ENCODE measurements at places on chromosomes 16 and 17.
A peak's percentile ranks its signal among the peaks of the same experiment; 100 is the strongest.

- DNase-seq, result peak; percentile 49
Observed at GRCh38 chr17:81665205-81666091, 957 bp downstream of the OXLD1 start.

- peak; percentile 68 for DNase-seq
Observed at GRCh38 chr17:15076991-15077663, 188.0 kb downstream of the PMP22 start.

DNA sequence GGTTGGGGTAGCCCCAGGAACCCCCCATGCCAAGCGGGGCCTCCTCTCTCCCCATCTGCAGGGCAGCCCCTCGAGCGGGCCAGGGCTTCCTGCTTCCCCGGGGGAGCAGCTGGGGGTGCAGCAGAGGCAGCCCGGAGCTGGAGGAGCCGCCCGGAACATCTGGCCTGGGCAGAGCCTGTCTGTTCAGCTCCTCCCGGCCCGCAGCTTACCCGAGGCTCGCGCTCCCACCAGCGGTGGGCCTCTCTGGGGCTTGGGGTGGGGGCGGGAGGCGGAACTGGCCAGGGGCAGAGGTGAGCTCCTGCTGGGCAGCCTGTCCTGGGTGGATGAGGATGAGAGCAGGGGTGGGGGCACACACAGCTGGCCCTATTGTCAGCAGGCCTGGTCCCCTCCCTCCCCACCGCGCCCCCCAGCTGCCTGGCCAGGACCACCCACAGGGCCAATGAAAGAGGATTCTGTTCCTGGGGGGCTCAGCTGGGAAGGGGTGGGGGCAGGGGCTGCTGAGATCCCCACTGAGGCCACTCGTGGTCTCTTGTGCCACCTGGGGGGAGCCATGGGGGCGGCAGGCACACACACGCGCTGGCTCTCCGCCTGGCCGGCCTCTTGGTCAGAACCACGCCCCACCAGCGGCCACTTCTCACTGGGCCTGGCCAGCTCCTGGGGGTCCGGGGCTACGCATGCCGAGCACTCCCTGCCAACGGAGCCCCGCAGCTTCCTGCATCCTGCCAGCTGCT lies 34.7 kb downstream of the BAHCC1 start:
- peak; percentile 90 for DNase-seq

GRCh38 chr17:1390432-1391367 lies 9.3 kb downstream of the YWHAE start:
- DNase-seq, result no peak

DNA sequence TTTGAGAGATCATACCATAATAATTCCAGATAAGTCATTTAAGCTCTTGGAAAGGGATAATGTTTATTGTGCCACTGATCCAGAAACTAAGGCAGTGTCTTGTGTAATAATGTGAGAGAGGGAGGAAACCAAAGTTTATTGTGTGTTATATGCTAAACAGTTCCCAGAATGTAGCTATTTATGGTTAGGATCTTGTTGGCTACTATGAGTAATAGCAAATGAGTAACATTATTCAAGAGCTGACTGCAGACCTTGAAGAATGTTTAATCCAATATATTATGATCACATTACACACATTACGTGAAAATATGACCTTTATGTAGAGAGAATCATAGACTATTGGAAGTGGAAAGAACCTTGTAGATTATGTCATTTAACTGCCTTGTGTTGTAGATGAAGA lies 139.5 kb downstream of the BCAS3 start:
- no peak for DNase-seq

- no peak for DNase-seq
Observed at GRCh38 chr17:82344175-82344907, 10.8 kb upstream of the SECTM1 start.

- no peak for DNase-seq
Observed at GRCh38 chr17:82323514-82324234, 6.3 kb upstream of the CD7 start.

DNA sequence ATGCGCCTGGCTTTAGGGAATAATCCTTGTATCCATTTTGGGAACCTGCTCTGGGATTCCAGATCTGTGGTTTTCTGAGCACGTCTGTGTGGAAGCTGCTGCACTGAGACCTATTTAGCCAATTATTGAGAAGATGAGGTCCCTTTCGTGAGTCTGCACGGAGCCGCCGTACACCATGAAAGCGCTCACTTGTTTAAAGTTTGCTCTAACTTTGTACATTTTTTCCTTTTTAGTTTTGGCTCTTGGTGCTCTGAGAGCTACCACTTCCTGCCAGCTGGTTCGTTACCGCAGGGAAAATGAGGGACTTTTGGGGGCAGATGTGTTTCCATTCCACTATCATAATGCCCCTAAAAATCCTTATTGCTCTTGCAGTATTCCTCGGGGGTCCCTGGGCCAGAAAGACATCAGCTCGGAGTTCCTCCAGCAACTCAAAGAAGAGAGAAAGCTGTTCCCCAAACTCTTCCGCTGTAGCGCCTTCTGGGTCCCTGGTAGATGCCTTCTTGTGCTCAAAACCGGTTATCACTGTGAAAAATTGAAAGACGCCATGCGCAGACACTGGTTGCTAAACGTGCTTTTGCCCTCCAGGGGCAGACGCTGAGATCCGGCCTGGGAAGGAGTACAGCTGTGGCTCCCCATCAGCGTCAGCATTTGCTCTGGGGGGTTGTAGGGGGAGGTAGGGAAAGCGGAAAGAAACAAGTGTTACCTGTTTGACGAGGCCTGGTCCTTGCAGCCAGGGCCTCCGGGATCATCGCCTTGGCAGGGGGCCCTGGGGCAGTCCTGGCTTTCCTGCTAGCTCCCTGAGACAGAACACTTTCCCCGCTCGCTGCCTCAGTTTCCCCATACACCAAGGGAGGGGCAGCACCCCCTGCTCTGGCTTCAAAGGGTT lies 238.1 kb downstream of the MRTFB start:
- no peak for DNase-seq

- DNase-seq, result no peak
Observed at GRCh38 chr17:61122326-61122913, 277.2 kb upstream of the TBX2 start.

- DNase-seq, result no peak
Observed at GRCh38 chr16:49723310-49723709, 132.6 kb downstream of the ZNF423 start.

GRCh38 chr17:42459801-42460281 lies 1.2 kb downstream of the ATP6V0A1 start:
- peak; percentile 46 for DNase-seq

- DNase-seq, result no peak
Observed at GRCh38 chr17:63189930-63190329, 223.9 kb downstream of the TANC2 start.

DNA sequence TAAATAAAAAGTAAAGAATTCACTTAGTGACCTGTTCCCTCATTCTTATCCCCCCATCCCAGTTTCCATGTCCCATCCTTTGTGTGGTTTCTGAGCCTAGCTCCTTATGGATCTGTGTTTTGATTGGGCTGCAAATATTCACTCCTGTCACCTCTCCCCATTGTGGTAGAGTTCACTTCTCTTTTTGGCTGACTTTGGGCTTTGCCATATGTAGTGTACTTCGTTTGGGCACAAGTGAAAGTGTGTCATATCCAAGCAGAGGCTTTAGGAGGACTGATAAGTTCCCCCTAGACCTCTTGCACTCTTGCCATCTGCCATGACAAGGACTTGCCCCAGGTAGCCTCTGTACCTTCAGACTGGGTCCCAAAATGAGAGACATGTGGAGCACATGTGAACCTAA lies 13.0 kb upstream of the DHRS7B start:
- no peak for DNase-seq

DNA sequence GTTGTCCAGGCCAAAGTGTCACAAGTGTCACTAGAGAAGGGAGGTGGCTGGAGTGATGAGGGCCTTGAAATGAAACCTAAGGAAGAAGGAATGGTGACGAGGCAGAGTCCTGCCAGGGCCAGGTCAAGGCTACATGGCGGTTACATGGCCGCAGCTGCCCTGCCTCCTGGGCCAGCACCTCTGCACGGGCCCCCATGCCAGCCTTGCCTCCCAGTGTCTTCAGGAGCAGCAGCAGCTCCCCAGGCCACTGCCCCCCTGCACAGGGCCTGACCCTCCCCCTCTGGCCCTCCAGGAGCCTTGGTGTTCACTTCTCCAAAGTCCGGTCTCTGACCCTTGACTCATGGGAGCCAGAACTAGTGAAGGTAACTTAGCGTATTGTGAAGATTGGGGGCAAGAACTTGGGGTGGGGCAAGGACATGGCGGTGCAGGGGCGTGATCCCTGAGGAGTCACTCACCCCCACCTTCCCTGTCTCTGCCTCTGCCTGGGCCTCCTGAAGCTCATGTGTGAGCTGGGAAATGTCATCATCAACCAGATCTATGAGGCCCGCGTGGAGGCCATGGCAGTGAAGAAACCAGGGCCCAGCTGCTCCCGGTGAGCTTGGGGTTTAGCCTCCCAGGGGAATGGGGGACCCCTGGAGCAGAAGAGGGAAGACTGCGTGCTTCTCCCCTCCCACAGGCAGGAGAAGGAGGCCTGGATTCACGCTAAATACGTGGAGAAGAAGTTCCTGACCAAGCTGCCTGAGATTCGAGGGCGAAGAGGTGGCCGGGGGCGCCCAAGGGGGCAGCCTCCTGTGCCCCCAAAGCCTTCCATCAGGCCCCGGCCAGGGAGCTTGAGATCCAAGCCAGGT lies 4.1 kb upstream of the KCTD11 start:
- DNase-seq, result no peak

DNA sequence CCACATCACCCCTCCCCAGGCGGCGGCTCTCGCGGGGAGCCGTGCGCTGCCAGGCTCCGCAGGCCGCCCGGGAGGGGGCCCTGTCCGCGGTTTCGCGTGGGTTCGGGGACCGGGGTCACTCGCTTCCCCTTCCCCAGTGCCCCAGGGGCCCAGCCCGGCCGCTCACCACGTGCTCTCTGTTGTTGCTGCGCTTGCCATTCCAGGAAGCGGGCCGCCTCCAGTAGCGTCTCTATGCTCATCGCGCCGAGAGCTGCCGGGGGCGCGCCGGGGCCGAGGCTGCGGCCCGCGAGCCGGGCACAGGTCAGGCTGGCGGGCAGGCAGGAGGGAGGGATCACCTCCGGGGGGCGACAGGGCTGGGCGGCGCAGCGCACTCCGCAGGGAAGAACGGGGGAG lies 390 bp downstream of the MNT start:
- peak; percentile 70 for DNase-seq

DNA sequence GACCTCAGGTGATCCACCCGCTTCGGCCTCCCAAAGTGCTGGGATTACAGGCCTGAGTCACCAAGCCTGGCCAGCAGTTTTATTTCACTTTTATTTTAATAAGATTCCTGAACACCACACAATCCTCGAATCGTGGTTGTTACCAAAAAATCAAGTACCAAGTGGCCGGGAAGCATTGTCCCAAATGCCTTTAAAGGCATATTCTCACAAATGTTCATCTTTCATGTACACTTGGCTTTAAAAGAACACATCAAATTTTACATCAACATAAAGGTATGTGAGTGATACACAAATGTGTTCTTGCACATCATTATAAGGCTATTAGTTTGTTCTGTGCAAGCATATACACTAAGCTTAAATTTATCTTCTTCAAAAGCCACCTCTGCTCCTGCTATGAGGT lies 8.1 kb upstream of the MYH11 start:
- DNase-seq, result no peak

- DNase-seq, result no peak
Observed at GRCh38 chr17:32903774-32904673, 23.9 kb upstream of the TMEM98 start.

Data from NCI-H69 (cell line).